ENCODE measurements at places on chromosomes 1 and 21.

DNA sequence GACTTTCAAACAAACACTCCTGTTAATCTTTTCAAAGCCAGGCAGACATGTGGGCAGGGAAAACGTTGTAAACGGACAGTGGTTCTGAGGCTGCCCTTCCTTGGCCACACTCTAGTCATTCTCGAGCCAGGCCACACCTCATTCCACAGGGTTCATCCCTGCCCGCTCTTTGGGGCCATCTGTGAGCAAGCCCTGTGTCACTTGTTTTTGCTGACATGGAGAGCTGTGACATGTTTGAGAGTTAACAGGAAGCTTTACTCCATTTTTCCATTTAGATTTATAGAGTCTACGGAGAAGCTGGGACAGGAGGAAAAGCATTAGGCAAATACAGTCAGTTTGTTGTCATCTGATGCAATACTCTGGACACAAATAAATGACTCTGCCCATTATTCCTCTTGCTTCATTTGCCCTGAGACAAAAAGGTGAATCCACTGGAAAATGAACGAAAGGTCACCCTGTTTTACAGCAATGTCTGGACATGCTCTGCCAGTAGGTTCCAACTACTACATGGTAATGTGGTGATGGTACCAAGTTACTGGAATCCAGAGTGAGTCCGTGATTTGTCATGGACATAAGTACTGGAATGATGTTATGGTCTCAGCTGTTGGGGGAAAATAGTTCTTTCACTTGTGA lies 126.9 kb downstream of the CLIC6 start:
- peak; percentile 80 for DNase-seq

- DNase-seq = no peak
These were observed 11.7 kb upstream of the AK2 start for GRCh38 chr1:33048426-33048825.

DNA sequence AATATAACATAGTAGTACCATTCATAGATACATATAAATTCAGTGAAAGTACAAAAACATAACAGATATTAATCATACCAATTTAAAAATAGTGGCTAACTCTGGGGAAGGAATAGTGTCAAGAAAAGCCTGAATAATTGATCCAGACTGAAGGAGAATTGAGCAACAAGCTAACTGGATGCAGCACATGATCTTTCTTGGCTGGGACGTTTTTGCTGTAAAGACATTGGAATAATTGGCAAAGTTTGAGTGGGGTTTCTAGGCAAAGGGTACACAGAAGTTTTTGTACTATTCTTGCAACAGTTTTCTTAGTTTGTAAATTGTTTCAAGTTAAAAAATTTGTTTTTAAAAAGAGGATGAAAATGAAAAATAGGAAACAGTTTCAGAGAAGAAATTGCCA lies 2.6 kb upstream of the SH3GLB1 start:
- DNase-seq = no peak

- DNase-seq = peak; percentile 54
These were observed 659 bp downstream of the FAF1 start for GRCh38 chr1:50959303-50959912.

- DNase-seq = peak; percentile 24
These were observed 191.7 kb upstream of the KCTD3 start for GRCh38 chr1:215375381-215375780.

DNA sequence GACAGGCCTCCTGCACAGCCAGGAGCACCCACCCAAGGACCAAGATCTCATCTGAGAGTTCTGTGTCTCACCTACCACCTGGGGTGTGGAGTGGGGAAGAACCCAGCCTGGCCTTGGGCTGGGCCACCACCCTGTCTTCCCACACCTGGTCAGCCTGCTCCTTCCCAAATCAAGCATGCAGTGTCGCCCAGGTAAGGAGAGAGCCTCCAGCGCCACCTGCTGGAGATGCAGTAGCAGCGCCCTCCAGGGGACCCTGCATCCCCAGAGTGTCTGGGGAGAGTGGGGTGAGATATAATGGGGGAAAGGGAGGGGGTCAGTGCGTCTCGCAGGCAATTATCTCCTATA lies 32.3 kb downstream of the KIAA2013 start:
- DNase-seq = peak; percentile 17

- DNase-seq = no peak
These were observed 48.4 kb downstream of the CAPZB start for GRCh38 chr1:19436716-19437476.

DNA sequence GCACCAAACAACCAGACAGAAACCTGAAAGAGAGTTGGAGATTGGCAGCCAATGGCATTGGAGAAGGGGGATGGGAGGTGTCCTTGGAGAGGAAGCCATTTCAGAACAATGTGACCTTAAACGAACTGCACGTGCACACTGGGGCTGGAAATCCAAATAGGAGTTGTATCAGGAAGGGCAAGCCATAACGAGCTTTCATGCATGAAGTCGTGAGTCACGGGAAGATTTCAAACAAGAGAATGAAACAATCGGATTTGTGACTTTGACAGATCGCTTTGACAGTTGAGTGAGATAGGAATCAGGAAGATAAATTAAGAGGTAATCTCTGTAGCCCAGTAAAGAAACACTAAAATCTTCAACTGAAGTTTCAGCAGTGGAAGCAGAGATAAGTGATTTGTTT lies 445.8 kb upstream of the ZP4 start:
- no peak for DNase-seq

DNA sequence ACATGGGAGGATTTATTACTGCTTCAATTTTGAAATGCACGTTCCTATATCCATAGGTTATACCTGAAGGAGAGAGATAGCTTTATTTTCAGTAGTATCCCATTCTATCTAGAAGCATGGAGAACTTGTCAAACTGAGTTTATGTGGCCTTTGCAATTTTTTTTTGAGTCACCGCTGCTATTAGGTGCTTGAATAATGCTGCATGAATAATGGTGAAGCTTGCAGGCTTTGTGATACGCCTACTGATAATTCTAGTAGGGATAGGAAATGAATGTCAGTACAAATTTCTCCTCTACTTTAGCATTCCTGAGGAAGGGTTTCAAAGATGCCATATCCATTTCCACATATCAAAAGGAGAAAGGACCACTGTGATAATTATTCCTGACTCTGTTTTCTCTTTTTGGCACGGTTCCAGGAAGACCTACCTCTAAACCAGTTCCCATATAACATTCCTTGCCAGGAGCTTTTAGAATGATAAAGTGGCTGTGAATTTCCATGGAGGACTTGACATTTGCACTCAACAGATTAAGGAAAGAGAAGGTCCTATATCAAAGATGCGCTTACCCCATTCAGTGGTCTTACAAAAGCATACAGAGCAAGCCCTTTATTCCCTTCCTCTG lies 83.5 kb downstream of the SPATA46 start:
- DNase-seq = no peak

DNA sequence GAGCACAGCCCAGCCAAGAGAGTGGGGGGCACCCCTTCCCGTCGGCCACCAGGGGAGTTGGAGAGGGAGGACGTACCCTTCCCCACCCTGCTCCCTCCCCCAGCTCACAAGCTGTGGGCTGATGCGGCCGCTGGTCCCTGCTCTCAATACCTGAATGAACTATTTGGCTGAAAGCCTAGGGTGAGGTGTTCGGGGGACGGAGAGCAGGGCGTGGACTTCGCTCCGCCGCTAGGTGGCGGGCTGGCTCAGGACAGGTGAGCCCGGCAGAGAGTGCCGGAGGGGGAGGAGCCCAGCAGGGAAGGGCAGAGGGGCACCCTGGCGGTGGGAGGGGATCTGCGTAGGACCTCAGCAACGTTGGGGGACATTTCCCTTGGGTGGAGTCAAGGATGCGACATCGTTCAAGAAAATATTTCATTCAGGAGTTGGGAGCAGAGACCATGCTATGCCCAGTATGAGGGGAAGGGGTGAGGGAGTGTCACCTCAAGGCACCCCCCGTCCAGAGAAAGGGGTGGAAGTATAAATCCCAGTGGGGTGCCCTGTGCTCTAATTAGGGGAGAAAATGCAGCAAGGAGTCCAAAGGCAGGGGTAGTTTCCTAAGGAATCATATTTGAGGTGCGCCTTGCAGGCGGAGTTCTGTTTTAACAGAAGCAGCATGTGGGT lies 12.0 kb upstream of the RHBG start:
- DNase-seq = no peak

DNA sequence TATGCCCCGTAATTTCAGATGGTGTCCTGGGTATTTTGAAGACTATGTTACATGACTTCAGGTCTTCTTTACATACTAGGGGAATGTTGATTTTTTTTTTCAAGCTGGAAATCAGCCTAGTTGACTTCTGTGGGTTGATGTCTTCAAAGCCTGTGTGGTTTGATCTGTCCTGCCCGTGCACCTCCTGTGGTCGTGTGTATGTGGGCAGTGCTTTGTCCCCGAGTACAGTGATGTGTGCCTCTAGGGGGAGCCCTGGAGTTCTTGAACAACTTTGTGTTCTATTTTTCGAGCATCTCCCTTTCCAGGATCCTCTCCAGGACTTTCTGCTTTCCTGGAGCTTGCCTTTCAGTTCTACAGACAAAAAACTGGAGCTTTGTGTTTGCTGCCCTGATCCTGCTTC lies 28.9 kb downstream of the OBSCN start:
- peak; percentile 44 for DNase-seq

DNA sequence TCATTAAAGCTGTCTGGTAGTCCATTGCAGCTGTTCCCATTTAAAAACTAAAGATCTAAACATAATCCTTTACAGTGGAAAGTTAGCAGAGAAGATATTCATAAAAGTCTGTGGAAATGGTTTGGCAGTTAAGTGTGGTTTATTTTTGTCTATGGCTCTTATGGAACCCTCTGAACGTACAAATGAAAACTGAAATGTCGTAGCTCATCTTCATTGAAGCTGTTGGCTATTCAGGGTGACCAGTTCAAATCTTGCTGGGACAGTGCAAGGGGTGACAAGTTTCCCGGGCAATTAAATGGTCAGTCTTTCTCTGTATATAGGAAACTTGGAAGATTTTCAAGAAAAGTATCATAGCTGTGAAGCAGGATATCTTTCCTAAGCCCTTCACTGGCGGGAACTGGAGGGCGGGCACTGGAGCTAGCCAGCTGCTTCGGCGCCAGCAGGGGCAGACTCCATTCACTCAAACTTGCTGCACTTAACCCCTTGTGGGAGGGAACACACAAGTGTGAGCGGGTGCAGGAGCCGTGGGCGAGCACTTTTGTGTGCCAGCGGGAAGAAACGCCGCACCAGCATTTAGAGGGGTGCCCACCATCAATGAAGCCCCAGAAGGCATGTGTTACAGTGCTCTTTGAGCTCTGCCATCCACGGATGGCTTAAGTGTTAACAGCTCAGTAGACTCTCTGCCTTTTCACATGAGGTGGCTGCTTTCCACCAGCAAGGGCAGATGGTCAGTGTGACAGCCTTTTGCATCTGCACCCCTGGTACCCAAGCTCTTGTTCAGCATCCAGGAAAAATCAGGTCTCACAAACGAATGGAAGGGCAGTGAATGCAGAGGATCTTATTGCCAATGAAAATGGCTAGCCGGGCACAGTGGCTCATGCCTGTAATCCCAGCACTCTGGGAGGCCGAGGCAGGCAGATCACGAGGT lies 232.1 kb upstream of the KAZN start:
- DNase-seq = no peak

DNA sequence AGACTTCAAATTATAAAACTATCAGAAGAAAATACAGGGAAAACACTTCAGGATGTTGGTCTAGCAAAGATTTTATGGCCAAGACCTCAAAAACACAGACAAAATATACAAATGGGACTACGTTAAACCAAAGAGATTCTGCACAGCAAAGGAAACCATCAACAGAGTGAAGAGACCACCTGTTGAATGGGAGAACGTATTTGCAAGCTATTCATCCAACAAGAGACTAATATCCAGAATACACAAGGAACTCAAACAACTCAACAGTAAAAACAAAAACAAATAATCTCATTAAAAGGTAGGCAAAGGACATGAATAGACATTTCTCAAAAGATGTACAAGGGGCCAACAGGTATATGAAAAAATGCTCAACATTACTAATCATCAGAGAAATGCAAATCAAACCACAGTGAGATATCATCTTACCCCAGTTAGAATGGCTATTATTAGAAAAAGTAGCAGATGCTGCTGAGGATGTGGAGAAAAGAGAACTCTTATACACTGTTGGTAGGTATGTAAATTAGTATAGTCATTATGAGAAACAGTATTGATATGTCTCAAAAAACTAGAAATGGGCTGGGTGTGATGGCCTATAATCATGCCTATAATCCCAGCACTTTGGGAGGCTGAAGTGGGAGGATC lies 112.6 kb downstream of the LRIG2 start:
- no peak for DNase-seq

- no peak for DNase-seq
These were observed 4.3 kb upstream of the C1orf116 start for GRCh38 chr1:207036865-207037264.

DNA sequence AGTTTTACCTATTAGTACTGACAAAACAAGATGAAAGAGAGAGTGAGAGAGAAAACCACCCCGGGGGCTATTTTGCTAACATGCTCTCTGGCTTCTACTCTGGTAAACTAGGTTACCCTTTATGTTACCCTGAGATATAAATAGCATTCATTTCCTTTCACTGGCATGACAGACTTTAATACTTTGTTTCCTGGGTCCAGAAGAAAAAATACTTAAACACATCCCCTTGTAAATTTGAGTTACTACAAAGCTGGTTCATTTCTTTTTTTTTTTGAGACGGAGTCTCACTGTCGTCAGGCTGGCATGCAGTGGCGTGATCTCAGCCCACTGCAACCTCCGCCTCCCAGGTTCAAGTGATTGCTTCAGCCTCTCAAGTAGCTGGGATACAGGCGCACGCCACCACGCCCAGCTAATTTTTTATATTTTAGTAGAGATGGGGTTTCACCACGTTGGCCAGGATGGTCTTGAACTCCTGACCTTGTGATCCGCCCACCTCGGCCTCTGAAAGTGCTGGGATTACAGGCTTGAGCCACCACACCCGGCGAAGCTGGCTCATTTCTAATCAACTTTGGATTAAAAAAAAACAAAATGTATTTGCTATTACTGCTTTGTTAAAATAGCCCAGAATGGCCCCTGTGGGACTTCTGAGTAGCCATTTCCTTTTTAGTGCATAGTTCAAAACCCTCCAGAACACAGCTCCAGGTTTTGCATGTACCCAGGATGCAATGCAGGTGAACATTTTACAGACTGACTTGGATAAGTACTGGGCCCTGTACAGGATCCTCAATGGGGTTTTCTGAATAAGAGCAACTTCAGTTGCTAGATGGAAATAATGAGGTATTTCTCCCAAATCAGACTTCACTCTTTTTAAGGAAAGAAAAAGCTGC lies 20.6 kb downstream of the INPP5B start:
- DNase-seq = no peak

- DNase-seq = no peak
These were observed 541 bp upstream of the CD58 start for GRCh38 chr1:116571215-116571919.

GRCh38 chr21:32648165-32648564 lies 36.0 kb upstream of the CFAP298 start:
- no peak for DNase-seq

DNA sequence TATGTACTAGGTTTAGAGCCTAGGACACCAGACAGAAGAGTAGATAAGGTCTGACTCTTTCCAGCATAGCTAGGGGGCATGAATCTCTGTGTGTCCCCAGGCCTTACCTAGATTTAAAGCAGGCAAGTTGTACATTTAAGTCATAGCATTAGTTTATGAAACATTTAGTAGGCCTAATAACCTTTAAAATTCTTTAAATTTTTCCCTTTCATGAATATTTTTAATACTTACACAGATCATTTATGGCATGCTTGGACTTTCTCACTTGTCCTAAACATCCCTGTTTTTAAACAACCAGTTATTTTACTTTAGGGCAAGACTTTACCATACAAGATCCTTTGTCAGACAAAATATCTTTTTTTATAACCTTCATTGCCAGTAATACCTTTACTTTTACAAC lies 258.4 kb upstream of the ZRANB2 start:
- no peak for DNase-seq

GRCh38 chr1:214842856-214843255 lies 239.7 kb upstream of the KCNK2 start:
- DNase-seq = peak; percentile 93

GRCh38 chr1:100721526-100722207 lies 2.1 kb downstream of the VCAM1 start:
- peak; percentile 97 for DNase-seq
